ENCODE measurements at places on chromosomes 13 and 19. TPM values are rescaled to one million over a fixed set of nuclear protein-coding genes. Genes with fewer than 3 reads are reported as not detected.

Gene DPF1
- not detected for total RNA-seq

Gene RAD23A
- total RNA-seq, result 81.6 TPM

Gene PPM1N
- total RNA-seq, result 6.7 TPM

- DNase-seq, result peak; percentile 21
These were observed 22.3 kb downstream of the NLRP11 start for GRCh38 chr19:55809381-55810058.

GRCh38 chr19:13115936-13116281 is 631 bp downstream of the TRMT1 start:
- no peak for DNase-seq

DNA sequence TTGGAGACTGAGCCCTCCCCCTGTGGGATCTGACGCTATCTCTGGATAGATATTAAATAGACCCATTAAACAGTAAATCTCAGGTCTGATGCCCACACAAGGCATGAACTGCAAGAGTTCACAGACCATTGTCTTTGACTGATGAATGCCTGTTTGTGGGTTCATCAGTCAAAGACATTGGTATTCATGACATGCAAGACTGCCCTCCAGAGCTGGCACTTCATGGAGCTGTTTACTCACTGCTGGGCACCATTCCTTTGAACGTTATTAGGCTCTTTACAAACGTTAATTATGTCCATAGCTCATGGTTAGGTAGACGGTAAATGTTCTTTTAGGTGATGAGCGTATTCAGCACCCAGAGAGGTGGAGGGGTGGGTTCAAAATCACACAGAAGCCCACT is 111.8 kb upstream of the PABPC3 start:
- no peak for DNase-seq

GRCh38 chr19:41064974-41065569 is 23.2 kb upstream of the CYP2A13 start:
- DNase-seq, result no peak

All from esophagus squamous epithelium (tissue), 5 donors.